ENCODE measurements at places on chromosomes 7 and 10.

DNA sequence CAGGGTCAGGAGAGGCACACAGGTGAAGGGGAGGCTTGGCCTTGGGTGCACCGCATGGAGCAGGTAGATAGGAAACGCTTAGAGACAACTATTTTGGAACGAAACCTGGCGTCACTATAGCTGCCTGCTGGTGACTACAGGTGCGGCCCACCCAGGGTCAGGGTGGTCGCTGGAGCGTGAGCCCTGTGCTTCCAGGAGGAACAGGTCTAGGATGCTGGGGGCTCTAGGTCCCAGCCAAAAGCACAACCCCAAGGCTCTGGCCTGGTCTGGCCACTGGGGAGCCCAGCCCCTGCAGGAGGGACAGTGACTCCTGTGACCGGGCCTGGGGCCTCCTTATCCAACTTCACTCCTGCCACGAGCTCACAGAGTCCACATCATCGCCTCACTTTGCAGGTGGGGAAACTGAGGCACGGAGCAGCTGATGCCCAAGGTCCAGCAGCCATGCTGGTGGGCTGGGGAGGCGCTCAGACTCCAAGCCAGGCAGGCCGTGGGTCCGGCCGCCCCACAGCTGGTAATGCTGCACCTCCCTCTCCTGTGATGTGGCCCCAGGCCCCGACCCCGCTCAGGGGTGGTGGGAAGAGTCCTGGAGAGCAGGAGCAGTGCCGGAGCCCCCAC lies 9.0 kb downstream of the LFNG start:
- DNase-seq = no peak

- no peak for DNase-seq
These were observed 180.0 kb downstream of the FGFR2 start for GRCh38 chr10:121418126-121418777.

DNA sequence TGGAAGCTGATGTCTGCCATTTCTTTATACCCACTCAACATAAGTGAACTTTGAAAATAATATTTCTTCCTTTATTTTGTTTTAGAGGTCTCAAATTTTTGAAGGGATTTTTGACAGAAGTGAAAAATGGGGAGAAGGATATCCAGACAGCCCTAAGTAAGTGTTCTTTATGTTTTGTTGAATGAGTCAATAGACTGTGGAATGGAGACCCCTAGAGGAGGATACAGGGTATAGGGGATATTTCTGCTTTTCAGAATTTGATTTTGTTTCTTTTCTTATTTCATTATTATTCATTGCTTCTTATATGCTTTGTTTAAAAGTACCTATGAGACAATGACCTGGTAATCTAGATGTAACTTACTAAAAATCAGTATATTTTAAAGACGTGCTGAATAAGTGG lies 34.4 kb downstream of the PLEKHA8 start:
- DNase-seq = peak; percentile 5

DNA sequence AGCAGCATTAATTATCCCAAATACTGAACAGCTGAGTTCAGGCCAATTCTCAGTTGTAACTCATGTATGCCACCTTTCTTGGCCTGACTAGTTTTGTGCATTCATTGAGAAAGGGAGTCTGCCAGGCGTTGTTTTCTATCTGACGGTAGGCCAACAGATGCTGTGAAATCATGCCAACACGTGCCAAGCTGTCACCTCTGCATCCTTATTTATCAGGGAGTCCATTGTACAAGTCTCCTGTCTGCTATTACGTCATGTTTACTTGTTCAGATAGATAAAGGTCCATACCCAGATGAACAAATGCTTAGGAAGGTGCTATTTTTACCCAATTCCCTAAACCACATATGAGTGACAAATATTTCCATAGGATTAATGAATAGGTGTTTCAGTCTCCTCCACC lies 127.2 kb upstream of the CDK6 start:
- no peak for DNase-seq

Measured in NCI-H1930 (cell line).